ENCODE measurements at places on chromosomes 12 and 14. TPM values are rescaled to one million over a fixed set of nuclear protein-coding genes. Genes with fewer than 3 reads are reported as not detected.

Gene P2RX2
- total RNA-seq: not detected

Gene TSPAN19
- total RNA-seq: not detected

- H3K4me1 ChIP-seq: no peaks in the 10 kb centered on the region
- no peaks in the 10 kb centered on the region for H3K27me3 ChIP-seq
- H3K27ac ChIP-seq: no peak overlapping the region
- no peak overlapping the region for H3K4me3 ChIP-seq
- H3K36me3 ChIP-seq: no peaks in the 10 kb centered on the region
Measured at GRCh38 chr12:99157946-99158345, 489.6 kb upstream of the GARIN6 start.

DNA sequence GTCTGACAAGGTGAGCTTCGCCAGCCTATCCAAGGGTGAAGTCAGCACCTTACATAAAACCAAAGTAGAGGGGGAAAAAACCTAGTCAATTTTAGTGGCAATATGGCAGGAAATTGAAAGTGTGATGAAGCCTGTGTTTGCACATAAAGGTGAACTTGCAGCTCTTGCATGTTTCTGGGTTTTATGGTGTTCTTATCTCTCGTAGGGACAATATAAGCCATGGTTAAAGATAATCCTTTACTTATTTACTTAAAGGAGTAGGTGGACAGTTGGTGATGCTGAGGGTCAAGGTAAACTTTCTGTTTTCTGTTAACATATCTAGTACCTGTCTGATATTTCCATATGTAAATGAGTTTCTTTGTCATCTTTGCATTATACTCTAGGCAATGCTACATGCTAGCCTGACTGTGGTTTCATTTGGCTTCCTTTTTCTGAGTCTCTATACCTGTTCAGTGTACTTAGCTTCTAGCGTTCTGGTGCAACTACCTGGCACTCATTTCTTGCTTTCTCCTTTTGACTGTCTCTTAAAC lies 32.8 kb downstream of the CCDC91 start:
- no peaks in the 10 kb centered on the region for H3K36me3 ChIP-seq
- no peak overlapping the region for H3K27ac ChIP-seq
- DNase-seq: no peak

DNA sequence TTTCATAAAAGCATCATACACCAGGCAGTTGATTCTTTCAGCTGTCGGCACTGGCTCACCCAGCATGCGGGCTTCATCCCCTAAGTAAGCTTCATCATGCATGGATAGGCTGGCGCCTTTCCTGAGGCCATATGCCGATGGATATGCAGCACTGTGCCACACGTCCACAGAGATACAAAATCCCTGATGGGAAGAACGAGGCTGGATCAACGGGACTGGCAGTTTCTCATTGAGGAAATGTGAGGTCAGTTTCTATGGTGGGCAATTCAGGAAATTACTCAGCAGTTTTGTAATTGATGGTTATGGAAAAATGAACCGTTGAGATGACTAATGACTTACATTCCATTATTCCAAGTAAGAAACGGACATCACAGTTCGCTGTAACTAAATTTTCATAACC lies 453.8 kb downstream of the TMEM121 start:
- H3K36me3 ChIP-seq: no peaks in the 10 kb centered on the region
- no peak overlapping the region for H3K4me3 ChIP-seq
- H3K27me3 ChIP-seq: no peaks in the 10 kb centered on the region
- no peaks in the 10 kb centered on the region for H3K4me1 ChIP-seq
- no peak for DNase-seq
- no peak overlapping the region for H3K27ac ChIP-seq

DNA sequence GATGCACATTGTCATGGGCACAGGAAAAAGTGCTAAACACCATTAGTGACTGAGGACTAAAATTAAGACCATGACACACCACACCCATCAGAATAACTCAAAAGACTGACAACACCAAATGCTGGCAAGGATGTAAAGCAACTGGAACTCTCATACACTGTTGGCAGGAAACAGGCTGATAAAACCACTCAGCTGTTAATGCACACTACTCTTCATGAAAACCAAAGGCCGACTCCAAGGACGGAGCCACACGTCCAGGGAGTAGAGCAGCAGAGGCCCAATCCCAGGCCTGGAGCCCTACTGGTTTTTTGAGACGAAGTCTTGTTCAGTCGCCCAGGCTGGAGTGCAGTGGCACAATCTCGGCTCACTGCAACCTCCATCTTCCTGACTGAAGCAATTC lies 6.4 kb downstream of the RAD52 start:
- no peaks in the 10 kb centered on the region for H3K36me3 ChIP-seq
- H3K4me3 ChIP-seq: no peak overlapping the region
- H3K4me1 ChIP-seq: no peaks in the 10 kb centered on the region
- H3K27me3 ChIP-seq: no peaks in the 10 kb centered on the region
- peak; percentile 9 for DNase-seq
- no peak overlapping the region for H3K27ac ChIP-seq

Measured in stomach (tissue), 19 donors.